ENCODE measurements at places on chromosomes 12 and 14.

- DNase-seq, result no peak
These were observed 36.4 kb upstream of the AEBP2 start for GRCh38 chr12:19402743-19403431.

- DNase-seq, result no peak
These were observed 716.0 kb downstream of the LRFN5 start for GRCh38 chr14:42322531-42323284.

DNA sequence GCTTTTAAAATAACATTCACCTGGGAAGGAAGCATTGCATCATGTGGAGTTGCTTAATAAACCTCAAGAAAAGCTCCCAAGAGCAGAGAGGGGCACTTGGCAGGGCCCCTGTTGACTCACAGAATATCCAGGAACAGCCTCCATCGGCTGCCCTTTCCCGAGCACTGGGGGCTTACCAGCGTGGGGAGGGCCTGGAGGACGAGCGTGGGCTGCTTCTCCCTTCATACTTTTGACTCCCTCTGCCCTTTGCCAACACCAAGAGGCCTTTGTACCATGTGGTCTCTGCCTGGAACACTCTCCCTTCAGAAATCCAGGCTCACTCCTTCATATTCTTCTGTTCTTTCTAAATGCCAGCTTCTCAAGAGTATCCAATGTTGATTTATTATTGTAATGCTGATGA lies 492.1 kb upstream of the TMEM132C start:
- DNase-seq, result no peak

DNA sequence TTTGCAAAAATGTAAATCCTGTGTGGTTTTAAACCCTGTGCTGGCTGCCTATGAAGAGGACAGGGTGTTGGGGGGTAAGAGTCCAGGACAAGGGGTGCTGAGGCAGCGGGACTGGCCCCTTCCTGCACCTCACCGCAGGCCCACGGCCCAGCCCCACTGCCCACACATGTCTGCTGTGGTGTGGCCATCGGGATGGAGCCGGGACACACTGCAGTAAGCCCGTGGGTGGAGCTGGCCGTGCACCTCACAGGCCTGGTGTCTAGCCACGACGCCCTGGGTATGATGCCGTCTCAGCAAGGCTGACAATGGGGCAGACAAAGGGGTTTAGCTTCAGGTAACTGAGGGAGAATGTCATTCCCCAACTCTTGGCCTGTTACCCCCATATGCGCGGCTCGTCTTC lies 19.6 kb downstream of the AMN start:
- no peak for DNase-seq

- DNase-seq, result no peak
These were observed 44.8 kb downstream of the PZP start for GRCh38 chr12:9163392-9163791.

GRCh38 chr12:72296389-72296788 lies 24.2 kb downstream of the TRHDE start:
- no peak for DNase-seq

- DNase-seq, result no peak
These were observed 453 bp upstream of the ESRRB start for GRCh38 chr14:76375484-76375883.

- DNase-seq, result no peak
These were observed 54.3 kb downstream of the SLC41A2 start for GRCh38 chr12:104903648-104904423.

DNA sequence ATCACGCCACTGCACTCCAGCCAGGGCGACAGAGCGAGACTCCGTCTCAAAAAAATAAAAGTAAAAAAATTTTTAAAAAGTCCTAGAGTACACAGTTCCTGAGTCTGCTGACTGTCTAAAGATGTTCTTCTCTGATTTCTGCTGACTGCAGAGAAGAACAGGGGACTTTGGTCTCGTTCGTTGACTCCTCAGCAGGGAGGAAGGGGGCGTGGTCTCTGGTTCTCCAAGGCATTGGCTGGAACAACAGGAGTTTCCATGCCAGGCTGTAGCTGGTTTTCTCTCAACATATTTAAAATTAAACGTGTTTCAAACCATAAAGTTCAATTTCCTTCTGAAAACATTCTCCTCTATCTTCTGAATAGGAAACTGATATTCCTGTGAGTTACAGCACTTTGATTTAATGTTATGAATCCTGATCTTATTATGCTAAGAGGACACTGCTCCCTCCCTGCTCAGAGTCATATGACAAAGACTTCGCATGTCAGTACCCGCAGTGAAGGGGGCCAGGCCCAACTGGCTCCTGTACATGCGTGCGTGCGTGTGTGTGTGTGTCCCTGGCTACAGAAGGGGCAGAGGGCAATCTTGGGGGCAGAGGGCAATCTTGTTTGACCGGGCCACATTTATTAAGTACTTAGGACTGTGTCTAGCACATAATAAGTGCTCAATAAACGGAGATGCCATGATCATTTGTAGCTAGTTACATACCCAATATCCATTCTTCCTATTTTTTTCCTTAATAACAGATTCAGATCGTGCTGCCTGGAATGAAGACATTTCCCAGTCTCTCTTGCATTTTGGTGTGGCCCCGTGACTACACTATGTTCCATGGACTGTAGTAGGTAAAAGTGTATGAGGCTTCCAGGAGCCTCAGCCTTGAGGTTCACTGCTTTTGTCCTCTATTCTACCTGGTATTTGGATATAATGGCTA lies 16.5 kb upstream of the HNF1A start:
- DNase-seq, result no peak

DNA sequence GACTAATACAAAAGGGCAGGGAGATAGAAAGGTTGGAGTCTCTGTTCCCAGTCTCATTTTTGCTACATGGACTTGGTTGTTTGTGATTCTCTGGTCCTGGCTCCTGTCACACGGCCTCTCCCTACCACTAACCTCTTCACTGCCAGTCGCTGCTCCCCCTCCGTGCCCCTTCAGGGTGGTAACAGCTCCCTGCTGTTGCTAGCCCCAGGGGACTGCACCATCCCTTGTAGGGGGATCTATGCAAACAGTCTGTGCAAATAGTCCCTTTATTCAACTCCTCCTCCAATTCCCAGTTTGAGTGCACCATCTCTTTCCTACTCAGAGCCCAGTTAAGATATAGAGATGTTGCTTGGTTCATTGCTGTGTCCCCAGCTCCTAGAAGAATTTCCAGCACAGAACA lies 51.1 kb downstream of the CCDC60 start:
- no peak for DNase-seq

DNA sequence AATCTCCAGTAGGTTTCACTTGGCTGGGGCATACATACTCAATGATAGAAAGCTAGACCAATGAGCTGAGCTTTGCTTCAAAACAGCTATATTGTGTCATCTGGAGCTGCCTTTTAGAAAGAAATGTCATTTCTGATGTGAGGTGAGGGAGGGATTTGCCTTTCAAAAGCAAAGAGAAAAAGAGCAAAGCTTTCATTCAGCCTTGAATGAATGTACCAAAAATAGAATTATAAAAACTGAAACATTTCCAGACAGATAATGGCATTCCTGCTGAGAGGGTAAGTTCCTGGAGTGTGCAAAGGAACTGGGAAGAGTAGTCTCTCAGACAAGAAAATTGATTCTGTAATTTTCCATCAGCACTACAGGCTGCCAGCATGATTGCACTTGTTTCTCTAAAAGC lies 710.0 kb downstream of the LRFN5 start:
- no peak for DNase-seq

- DNase-seq, result peak; percentile 23
These were observed 682 bp downstream of the CREBL2 start for GRCh38 chr12:12612358-12612757.

DNA sequence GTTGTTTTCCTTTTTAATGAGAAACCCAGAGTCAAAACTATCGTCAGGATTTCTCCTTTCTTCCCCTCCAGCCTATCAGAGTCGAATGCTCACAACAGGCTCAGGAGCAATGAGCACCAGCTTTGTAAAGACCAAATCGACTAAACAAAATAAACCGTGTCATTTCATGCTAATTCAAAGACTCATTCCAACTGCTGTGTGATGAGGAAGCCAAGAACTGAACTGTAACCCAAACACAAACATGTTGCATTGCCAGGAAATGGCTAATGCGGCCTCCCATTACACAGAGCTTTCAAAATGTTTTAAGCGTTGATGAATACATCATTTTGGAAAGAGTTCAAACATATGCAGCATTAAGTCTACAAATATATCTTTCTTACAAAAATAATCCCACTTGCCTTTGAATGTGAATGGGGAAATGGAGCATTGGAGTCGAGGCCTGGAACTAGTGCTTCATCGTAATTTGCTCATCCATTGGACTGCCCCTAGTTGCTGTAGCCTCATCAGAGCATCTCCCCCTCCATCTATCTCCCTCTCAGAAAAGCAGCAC lies 349.5 kb downstream of the GXYLT1 start:
- DNase-seq, result no peak

DNA sequence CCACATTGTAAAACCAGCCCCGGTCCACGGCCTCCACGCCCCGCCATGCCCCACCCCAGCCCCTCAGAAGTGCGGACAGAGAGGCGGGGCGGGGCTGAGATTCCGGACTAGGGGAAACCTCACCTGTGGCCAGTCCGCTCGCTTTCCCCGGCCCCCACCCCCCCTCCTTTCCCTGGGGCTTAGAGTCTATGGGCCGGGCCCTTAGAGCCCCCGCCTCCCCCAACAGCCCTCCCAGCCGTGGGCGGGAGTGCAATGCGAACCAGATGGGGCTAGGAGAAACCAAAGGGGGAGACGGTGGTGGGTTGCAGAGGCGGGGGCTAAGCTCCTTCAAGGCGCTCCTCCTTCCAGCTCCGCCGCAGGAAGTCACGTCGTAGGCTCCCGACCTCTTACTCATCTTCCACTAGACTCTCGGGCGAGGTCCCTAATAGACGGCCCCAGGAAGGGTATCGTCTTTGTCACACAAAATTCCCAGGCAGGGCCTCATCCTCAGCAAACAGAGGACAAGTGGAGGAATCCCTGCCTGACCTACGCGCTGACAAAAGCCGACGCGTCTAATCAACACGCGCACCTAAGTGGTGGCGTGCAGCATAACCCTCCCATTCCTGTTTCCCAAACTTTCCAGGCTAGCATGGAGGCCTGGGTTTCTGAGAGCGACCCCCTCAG lies 1.1 kb upstream of the NAB2 start:
- peak; percentile 98 for DNase-seq

- DNase-seq, result no peak
These were observed 57.5 kb downstream of the PLEKHA5 start for GRCh38 chr12:19186722-19187661.

DNA sequence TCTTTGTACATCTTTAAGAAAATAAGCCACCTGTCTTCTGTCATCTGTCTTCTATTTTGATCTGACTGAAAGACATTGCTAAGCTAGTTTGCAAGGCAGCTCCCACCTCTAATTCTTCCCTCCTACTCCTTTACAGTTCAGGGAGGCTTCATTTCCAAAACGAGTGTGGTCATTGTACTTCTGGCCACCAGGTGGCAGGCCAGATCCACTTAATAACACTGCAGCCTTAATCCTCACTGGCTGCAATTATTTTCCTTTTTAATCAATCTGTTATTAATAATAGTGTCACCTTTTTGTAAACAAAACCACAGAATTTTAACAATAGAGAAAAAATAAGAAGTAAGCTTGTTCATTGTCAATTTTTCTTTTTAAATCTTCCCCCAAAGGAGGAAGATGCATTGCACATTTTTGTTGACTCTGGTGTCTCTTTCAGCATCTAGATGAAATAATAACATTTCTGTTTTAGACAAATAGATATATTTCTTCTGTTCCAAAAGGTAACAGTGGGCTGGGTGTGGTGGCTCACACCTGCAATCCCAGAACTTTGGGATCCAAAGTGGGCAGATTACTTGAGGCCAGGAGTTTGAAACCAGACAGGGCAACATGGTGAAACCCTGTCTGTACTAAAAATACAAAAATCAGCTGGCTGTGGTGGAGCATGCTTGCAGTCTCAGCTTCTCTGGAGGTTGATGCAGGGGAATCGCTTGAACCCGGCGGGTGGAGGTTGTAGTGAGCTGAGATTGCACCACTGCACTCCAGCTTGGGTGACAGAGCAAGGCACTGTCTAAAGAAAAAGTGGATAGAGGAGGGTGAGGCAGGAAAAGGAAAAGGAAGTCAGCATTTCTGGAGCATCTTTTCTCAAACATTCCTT lies 23.3 kb downstream of the GABARAPL1 start:
- DNase-seq, result peak; percentile 58

GRCh38 chr12:3367750-3368444 lies 123.1 kb upstream of the PRMT8 start:
- no peak for DNase-seq

DNA sequence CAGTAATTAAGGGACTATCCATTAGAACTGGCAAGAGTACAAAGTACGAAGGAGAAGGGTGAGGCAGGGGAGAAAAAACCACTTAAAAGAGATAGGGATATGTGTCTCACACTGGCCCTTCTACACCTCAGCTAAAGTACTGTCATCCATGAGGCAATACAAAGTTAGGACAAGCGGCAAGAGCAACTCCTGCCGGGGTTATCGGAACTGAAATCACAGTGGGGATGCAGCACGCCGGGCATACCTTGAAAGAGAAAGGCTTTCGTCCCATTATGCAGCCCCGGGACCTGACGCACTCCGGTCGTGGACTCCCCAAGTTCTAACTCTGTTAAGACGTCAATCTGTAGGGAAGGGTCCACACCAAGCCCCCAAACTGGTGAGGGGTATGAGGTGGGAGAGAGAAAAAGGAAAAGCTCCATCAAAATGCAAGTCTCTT lies 1.1 kb downstream of the NELL2 start:
- peak; percentile 45 for DNase-seq

- DNase-seq, result peak; percentile 61
These were observed 22.6 kb downstream of the BCL11B start for GRCh38 chr14:99249389-99249788.

Data from activated CD8-positive, alpha-beta T cell treated with anti-CD3 and anti-CD28 coated beads for 36 hours (primary cell).